GM18507 (cell line): ENCODE measurements at places on chromosomes 4 and X.

DNA sequence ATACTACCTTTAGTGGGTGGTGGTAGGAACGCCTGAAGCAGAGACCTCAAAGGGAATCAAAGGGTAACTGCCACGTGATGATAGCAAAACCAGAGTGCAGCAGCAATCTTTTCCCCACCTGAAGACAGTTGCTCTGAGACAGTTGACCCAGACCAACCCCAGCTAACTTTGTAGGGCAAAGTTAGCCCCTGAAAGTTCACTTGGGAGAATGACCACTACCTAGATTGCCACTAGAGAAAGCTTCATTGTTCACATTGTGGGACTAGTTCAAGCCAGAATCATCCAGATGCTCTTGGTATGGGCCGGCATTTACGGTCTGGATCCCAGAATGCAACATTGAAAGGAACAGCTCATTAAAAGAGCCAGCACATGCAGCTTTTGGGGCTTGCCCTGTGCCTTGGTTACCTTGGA is 4.1 kb downstream of the SEPTIN6 start:
- DNase-seq = no peak

GRCh38 chr4:44916411-44916810 is 190.1 kb upstream of the GNPDA2 start:
- DNase-seq = no peak

- DNase-seq = no peak
Observed at GRCh38 chrX:130994671-130995070, 63.5 kb upstream of the ARHGAP36 start.

- no peak for DNase-seq
Observed at GRCh38 chr4:182194091-182194824, 48.9 kb upstream of the TENM3 start.

GRCh38 chr4:174910271-174910670 is 7.9 kb upstream of the ADAM29 start:
- DNase-seq = no peak

DNA sequence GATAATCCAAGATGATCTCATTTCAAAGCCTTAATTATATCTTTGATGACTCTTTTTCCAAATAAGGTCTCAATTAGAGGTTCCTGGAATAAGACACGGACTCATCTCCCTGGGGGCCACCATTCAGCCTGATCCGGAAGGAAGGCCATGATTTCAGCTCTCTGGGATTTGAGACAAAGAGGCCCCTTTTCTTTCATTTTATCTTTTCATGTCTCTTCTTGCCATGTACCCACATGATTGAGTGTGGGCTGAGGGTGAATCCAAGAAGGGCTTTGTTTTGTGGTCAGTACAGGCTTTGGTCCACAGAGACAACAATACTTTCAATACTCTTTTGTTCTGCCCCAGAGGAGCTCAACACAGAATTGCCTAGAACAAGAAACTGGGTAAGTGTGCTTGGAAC is 261.2 kb downstream of the TRIML1 start:
- DNase-seq = no peak

- no peak for DNase-seq
Observed at GRCh38 chrX:119573840-119574393, 446 bp upstream of the UBE2A start.

- peak; percentile 8 for DNase-seq
Observed at GRCh38 chr4:127251423-127251822, 381.3 kb upstream of the INTU start.

DNA sequence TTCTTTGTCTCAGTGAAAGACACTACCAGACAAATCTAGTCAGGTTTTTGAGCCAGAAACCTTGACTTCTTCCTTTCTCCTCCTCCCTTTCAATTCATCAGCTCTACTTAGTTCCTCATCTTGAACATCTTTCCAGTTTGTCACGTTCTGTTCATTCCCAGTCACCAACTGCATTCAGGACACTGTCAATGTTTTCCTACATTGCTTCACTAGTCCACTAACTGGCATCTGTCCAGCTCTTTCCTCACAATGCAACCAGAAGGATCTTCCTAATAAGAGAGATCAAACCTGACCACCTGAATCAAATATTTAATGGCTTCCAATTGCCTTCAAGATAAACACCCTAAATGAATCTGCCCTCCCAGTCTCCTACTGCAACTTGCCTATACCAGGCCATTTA is 52.5 kb downstream of the SYNPO2 start:
- no peak for DNase-seq
